ENCODE measurements at places on chromosomes 7 and 10.

DNA sequence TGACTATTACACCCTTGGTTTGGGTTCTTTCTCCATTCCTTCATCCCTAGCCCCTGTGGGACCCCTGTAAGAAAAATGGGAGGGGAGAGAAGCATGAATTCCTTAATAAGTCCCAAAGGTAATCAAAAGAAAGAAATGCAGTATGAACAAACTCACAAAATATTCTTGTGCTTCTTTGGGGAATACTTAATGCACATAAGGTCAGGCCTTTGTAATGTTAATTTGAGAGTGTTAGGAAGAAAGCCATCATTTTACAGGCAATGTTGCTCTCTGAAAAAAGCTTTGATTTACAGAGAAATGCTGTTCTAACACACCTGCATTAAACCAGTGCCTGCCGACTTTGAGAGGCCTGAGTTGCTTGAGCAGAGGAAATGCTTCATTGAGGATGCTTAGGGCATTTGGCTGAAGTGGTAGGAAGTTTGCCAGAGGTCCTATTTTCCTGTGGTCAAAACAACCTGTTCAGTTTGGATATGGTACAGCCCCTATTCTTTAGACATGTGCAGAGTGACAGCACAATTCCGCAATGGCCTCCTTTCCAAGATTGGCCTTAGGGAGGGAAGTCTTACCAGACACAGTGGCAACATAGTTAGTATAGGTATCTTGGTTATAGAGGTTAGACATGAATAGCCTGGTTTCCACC lies 643.4 kb downstream of the AUTS2 start:
- no peak for DNase-seq

DNA sequence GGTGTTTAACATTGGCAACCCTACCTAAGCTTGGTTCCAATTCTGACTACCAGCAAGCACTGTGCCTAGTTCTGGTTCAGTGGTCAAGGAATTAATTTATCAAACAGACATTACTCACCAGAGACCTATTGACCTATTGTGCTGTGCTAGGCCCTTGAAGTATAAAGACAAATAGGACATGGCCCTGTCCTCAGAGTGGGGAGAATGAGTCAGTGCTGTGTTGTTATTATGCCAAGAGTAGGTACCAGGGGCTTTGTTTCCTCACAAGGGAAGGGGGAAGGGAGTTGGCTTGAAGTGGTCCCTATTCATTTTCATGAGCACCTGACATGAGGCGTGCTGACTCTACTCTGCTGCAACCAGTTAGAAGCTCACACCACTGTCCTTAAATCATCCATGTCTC lies 62.6 kb upstream of the PLPP4 start:
- DNase-seq: no peak

DNA sequence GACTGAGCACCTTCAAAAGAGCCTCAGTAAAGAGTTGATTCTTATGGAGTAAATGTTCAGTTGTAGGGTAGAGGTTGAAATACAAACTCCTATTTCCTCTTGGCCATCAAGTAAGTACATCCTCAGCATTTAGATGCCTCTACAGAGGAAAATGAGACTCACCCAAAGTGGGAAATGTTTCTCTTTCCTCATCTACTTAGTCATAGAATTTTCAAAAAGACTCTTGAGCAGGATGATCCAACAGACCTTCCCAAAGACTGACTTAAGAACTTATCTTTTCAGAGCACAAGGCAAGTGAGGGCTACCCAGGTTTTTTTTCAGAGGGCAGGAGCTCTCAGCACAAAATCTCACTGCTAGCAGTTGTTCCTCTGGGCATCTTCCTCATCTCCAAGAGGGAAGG lies 449.1 kb downstream of the KCNMA1 start:
- DNase-seq: no peak

DNA sequence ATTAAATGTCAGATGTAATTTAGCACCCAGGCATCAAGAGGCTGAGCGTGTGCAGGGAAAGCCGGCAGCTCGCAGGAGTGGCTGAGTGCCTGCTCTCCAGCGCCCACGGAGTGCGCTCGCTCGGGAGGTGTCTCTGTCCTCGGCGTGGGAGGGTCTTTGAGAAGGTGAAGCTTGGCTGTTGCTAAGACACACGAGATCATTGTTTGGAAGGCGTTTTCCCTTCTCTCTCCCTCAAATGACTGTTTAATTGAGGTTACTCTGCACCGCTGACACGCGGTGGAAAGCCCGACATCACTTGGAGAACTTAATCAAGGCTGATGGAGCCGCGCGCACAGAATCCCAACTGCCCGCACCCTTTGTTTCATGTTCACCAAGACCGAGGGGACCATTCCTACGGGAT lies 414.6 kb downstream of the DNAJB6 start:
- DNase-seq: no peak

DNA sequence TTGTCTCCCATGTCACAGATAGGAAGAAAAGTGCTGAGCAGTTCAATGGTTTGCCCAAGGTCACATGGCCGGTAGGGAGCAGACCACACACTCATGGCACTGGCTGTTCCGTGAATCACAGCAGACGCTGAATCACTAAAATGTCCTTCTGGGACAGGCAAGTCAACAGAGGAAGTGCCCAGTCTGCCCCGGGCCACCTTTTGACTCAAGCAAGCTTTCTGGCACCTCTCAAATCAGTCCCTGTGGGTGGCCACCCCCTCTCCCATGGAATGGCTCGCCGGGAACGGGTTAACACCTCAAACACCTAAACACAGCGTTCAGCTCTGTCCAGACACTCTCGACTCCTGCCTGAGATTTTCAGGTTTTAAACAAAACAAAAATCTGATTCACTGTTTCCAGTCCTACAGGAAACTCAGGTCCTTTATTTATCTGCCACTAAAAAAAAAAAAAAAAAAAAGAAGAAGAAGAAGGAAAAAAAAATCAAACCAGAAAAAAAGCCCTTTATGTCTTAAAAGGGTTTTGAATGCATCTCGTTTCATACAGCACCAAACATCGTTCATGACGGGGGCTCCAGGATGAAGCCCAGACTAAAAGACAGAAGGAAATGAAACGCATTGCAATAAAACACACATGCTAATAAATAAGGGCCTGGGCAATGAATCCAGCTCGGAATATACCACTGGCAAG lies 15.5 kb downstream of the CARD11 start:
- DNase-seq: no peak

GRCh38 chr10:31508882-31509281 lies 189.9 kb downstream of the ZEB1 start:
- no peak for DNase-seq

GRCh38 chr10:61763778-61764177 lies 101.0 kb downstream of the CABCOCO1 start:
- no peak for DNase-seq

GRCh38 chr10:17751781-17752445 lies at the start of gene TMEM236:
Gene TMEM236 (plus strand): TSS chr10:17752201. CDS start chr10:17752296, 95 bp downstream.
- no peak for DNase-seq
